NCI-H1436 treated with DMSO at 0.1 percent for 48 hours (cell line): ENCODE measurements at places on chromosomes 5 and 9.

DNA sequence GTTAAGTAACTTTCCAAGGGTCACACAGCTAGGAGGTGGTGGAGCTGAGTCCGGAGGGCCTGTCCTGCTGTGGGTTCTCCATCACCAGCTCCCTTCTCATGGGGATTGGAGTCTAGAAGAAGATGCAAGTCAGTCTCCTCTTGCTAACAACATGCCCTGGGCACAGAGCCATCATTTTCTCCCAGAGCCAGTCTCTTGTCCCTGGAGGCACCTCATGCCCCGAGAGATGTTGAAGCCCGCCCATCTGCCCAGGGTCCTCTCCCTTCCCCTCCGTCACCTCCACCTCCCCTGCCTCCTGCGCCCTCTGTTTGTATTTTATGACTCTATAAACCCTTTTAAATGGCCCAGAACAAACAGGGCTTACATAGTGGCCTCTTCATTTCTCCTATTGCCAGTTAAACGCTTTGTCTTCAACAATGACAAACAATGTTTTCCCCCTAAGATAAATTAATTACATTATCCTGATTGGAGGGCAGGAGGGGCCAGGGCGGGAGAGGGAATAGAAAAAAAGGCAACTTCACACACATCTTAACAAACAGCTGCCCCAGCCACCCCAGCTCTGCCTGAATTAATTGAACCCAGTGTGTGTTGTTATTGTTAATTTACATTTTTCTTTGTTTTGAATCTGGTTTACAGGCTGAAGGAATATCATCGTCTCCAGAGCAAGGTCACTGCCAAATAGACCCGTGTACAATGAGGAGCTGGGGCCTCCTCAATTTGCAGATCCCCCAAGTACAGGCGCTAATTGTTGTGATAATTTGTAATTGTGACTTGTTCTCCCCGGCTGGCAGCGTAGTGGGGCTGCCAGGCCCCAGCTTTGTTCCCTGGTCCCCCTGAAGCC, 55.8 kb downstream of the ASS1 start:
- peak; percentile 78 for DNase-seq

- DNase-seq: no peak
Measured at GRCh38 chr9:113238859-113239232, 17.5 kb downstream of the SLC31A1 start.

DNA sequence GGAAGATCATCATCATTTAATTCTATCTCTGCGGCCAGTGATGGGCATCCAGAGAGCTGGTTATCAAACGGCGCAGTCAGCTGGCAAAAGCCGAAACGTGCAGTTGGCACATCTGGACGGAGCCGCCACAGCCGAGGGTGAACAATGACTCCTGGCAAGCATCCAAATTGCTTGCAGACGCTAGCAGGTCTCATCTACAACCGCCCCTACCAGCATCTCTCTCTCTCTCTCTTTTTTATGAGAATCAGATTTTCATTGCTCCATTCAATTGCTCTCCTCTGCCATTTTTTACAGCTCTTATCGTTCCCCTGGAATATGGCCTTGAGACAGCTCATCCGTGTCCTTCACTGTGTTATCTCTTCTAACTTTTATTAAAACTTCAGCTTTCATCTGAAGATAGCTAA, 165.2 kb downstream of the MAPKAP1 start:
- peak; percentile 4 for DNase-seq

- no peak for DNase-seq
Measured at GRCh38 chr9:110278080-110278707, 21.9 kb upstream of the TXN start.

GRCh38 chr9:93464395-93464794, 11.0 kb upstream of the FAM120AOS start:
- DNase-seq: no peak

DNA sequence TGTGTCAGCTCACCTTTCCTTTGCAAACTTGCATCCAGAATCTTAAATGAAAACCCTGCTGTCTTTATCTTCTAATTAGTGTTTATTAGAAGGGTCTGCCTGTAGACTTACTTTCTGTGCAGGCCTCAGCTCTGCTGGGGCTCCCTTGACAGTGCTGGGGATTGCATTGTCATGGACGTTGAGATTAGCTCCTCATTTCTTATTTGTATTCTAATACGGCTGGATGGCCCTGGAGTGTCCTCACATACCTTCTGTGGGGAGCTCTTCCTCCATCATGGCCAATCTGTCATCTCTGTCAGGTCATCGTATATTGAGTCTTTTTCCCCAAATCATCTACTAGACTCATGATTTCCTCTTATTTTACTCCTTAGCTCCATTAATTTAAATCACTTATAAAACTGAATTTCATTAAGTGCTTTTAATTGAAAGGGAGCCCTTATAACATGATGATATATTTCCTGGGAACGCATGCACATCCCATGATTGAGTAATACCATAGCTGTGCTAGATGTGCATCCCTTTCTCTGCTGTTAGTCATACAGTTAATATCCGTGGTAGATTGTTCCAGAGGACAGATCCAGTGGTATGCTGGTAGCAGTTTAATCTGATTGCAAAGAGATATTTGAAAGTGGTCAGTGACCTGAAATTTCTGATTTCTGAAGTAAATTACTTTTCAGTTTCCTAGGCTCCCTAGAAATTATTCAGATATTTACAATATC, 61.6 kb downstream of the ICE1 start:
- no peak for DNase-seq

GRCh38 chr9:19464764-19465585, 56.2 kb downstream of the ACER2 start:
- DNase-seq: no peak

- no peak for DNase-seq
Measured at GRCh38 chr5:154989626-154990025, 23.9 kb upstream of the KIF4B start.

GRCh38 chr5:156375895-156376495, 49.0 kb downstream of the SGCD start:
- no peak for DNase-seq

- no peak for DNase-seq
Measured at GRCh38 chr5:172146748-172147092, 41.3 kb downstream of the STK10 start.

DNA sequence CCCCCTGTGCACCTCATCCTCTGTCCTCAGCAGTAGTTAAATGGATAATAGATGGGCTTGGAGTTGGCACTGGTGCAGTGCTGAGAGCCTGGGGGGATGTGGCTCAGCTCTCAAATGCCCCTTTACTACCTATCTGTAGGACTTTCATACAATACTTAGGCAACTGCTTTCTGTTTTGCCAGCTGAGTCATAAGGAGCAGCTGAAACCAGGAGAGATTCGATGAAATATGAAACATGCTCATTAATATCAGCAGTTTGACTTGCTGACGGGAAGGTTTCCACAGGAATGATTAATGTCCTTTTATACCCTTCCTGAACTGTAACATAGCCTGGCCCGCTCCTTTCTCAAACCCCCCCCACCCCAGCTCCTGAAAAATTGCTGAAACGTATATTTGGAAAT, 142.6 kb downstream of the SAXO1 start:
- DNase-seq: no peak

GRCh38 chr9:130041648-130042405, 1.2 kb downstream of the FNBP1 start:
- DNase-seq: no peak

- DNase-seq: no peak
Measured at GRCh38 chr5:89697581-89697980, 712.0 kb downstream of the CETN3 start.

DNA sequence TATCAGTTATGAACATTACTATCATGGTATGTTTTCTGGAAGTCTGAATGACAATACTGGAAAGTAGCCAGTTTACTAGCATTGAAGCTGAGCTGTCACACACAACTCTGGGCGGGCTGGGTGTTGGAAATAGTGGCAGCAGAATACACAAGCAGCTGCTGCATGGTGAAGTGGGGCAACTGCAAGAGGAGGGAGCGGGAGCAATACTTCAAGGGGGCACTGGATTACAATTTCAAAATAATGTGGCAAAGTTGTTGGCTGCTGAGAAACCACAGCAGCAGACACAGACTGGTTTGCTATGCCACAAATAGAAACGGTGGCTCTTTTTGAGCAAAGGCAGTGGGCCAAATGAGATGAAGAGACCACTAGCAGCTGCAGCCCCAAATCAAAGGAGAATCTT, 350.2 kb downstream of the KIAA0825 start:
- DNase-seq: no peak

DNA sequence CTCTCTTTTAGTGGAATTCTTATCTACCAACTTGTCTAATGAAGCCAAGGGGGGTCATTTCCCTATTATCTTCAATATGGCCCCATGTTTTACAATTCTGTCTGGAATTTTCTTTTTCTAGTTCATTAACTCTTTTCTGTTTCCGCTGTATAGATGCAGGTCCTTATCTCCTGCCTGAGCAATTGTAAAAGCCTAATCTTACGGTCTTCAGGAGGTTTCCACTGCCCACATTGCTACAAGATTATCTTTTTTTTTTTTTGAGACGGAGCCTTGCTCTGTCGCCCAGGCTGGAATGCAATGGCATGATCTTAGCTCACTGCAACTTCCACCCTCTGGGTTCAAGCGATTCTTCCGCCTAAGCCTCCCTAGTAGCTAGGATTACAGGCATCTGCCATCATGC, 132.3 kb downstream of the UNC13B start:
- DNase-seq: no peak

DNA sequence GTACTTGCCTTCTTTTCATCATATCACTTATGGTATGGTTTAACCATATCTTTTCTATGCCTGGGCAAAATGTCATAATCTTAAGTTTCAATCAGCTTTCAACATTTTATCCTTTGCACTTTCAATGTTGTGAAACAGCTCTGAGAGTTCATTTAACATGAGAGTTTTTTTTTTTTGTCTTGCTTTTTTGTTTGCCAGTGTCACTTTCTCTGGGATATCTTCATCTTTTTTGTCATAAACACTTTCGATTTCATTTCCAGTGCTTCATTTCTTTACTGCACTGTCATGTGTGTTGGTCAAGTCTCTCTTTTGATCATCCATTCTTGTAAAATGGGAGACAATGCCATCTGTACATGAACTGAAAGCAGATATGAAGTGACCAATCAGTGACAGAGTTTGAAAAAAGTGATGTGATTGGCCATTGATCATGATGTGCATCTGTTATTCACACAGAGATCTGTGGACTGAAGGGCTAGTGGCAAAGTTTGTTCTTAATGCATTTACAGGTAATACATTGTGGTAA, 7.5 kb upstream of the POU5F2 start:
- DNase-seq: no peak

- no peak for DNase-seq
Measured at GRCh38 chr5:91123291-91123690, 259.8 kb downstream of the ARRDC3 start.

- no peak for DNase-seq
Measured at GRCh38 chr5:101429241-101429640, 526.2 kb upstream of the ST8SIA4 start.

- DNase-seq: peak; percentile 1
Measured at GRCh38 chr5:14011089-14012020, 66.9 kb upstream of the DNAH5 start.

DNA sequence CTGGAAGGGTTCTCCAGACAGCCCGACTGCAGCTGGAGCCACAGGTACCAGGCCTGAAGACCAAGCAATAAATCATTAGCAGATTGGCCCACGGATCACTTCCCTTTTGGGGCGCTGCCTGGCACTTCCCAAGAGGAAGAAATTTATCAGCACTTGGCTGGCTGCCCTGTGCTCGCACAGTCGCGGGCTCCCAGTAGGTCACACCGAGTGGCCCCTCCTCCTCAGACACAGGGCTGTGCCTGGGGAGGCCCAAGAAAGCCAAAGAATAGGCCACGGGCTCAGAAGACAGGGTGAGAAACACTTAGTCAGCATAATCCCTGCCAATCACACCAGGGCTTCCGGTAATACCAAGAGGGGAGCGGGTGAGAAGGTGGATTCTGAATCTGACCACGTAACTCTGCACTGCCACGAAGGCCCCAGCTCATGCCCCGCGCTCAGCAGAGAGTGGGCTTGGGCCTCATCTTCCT, 115.7 kb upstream of the MSX2 start:
- DNase-seq: no peak

DNA sequence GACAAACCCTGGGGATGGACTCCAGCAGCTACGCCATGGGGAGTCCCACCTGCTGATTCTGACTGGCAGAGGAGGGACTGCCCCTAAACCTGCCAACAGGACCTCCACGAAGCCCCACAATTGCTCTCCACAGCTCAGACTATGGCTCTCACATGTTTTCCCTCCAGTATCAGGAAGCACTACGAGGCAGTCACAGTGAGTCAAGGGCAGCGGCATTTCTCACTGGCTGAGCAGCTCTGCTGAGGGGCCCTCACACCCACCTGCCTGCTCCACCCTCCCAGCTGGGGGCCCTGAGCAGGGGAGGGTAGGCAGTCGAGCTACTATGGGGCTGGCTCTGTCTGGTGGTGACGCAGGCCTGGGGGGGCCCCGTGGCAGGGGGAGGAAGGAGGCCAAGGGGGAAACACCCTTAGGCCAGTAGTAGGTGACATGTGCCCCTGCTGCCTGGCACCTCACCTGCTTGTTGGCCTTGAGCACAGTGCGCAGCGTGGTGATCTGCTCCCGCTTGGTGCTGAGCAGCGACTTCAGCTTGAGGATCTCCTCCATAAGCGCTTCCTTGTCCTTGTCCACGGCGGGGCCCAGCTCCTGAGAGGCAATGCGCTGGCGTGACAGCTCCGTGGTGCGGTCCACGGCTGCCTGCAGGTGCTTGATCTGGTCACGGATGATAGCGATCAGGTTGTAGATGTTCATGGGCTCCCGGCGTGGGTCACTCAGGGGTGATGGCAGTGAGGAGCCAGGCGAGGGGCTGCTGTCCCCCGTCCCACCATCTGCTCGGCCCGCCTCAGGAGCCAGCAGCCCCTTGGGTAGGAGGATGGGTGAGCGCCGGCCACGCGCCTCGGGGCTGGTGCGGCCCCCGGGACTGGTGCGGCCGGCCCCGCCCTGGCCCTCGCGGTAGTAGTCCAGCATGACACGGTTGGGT, 46.3 kb downstream of the BICD2 start:
- no peak for DNase-seq

DNA sequence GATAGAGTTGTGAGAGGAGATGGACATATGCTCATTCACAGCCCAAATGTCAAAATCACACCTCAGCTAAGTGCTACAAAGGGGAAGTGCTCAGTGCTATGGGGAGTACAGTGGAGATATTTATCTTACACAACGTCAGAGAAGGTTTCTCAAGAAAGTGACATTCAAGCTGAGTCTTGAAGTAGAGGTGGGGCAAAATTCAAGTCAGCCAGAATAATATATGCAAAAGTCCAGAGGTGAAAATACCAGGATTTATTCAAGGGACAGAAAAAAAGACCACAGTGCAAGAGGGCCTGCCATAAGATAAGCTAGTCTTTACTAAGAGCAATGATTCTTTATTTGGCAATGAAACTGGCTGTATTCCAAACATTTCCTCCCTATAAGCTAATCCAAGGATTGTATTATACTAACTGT, 327.8 kb upstream of the PIK3R1 start:
- DNase-seq: no peak

GRCh38 chr5:95841914-95842812, 19.6 kb upstream of the GLRX start:
- no peak for DNase-seq

DNA sequence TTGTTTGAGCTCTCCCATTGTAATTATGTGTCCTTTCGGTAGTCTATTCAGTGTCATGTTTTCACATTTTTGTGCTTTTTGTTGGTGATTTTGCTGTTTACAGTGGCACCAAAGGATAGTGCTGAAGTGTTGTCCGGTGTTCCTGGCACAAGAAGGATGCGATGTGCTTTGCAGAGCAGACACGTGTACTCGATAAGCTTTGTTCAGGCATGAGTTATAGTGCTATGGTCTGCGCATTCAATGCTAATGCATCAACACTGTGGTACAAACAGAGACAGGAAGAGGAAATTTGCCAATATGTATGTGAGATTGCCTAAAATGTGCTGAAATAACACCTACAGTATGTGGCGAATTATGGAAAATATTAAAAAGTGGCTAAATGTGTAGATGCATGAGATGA, 913.4 kb upstream of the ACO1 start:
- no peak for DNase-seq
